Hepatocyte (in vitro differentiated cells): ENCODE measurements at places on chromosomes 6 and 20.
A peak's percentile ranks its signal among the peaks of the same experiment; 100 is the strongest.

GRCh38 chr6:12327391-12327790 lies 37.2 kb downstream of the EDN1 start:
- DNase-seq = no peak

DNA sequence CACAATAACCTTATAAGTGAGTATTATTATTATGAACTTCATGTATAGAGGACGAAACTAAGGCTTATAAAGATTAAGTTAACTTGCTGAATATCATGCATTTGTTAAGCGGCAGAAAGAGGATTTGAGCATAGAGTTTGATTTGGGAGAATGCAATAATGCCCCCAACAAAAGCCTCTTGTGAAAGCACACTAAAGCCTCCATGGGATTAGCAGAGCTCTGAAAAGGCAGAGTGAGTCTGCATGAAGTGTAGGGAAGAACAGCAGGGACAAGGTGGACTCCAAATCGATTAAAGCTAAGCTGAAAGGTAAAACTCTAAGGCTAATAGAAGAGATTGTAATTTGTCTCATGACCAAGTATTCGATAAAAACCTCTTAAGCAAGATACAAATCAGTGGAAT lies 100.3 kb downstream of the SH3BGRL2 start:
- no peak for DNase-seq

DNA sequence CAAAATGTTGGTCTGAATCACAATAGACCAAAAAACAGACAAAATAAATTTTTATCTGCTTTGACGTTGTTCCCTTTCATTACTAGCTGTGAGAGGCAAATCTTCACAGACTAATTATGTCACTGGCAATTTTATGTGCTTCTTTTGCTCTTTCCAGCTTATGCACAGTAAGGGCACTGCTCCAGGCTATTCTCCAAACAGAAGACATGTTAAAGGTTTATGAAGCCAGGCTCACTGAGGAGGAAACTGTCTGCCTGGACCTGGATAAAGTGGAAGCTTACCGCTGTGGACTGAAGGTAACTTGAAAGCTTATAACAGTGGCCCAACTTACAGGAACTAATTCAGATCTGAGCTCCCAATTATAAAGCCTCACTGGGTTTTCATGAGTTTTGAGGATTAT lies 15.5 kb upstream of the SNRNP48 start:
- no peak for DNase-seq

- DNase-seq = no peak
Observed at GRCh38 chr6:90045535-90045934, 151.3 kb downstream of the GJA10 start.

- no peak for DNase-seq
Observed at GRCh38 chr20:57938158-57939108, 228.6 kb upstream of the PMEPA1 start.

DNA sequence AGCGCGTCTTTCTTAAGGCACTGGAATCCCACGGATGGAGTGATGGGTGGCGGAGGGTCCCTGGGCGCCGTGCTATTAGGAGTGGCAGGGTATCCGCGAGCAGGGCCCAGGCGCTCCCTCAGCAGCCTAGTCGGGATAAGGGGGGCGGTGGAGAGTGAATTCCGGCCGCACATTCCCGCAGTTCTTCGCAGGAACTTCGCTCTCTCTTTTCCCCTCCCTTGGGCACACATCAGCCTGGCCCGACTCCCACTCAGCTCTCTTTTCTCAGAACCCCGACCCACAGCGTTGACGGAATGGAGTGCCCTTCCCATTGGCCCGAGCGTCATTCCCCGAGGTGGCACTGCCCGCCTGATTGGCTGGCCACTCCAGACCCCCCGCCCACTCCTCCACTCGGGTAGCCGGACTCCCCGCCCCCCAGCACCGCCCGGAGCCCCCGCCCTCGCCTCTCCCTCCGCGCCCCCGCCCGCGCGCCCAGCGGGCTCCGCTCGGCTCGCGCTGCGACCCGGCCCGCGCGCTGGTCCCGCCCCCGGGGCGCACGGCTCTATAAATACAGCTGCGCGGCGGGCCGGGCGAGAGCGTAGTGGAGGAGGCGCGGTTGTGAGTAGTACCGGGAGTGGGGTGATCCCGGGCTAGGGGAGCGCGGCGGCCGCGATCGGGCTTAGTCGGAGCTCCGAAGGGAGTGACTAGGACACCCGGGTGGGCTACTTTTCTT lies at the start of gene ID4:
Gene ID4 (plus strand): TSS at position 572 of the 712 bp plus-strand sequence. CDS start 385 bp downstream, outside the sequence.
- DNase-seq = peak; percentile 98

- no peak for DNase-seq
Observed at GRCh38 chr6:8400663-8401062, 34.7 kb downstream of the SLC35B3 start.

DNA sequence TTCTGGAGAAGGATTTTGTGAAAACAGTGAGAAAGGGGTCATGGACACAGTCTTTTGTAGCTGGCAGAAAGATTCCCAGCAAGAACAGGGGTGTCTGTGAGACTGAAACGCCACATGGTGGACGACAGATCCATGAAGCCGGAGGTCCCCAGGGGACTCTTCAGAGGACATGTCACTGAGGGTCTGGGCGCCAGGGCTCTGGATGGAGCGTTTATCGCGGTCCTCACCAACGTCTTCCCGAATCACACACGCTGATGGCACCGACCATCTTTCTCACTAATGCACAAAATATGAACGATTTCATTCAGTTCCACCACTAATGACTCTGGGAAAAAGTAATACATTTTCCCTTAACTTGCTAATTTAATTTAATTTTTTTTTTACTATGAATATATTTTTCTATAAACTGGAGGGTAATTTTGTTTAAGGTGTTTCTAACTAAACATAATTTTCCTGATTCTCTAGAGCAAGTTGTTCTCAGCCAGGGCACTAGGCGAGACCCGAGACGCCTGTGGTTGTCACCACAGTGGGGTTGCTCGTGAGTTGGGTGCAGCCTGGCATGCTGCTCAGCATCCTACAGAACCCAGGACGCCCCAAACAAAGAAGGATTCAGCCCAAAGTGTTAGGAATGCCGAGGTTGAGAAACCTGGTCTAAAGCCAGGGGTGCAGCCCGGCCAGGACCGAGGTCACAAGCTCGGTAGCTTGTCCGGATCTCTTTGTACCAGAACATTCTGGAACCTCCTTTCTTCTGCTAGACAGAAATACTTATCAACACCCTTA lies 306.2 kb downstream of the TAF4 start:
- DNase-seq = no peak

DNA sequence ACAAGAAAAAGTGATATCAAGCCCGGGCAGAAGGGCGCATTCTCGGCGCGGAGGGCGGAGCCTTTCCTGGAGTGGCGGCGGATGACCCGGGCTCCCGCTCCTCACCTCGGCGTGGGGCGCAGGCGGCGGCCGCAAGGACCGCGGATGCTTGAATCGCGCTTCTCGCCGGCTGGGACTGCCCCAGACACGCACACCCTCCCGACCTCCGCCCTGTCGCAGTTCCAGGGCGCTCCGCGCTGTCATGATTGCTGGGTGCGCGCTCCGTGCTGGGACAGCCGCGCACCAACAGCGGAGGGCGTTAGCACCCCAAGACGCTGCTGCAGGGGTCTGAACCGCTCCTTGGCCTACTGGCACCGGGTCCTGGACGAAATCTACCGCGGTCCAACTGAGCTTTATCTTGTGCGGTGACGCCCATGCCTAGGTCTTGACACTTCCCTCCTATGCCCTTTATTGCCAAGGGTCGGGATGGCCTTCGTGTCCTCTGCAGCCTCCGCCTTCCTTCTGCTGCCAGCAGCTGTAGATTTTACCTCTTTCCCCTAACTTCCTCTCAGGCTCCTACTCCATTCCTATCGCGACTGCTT lies 43.3 kb downstream of the IRAK1BP1 start:
- peak; percentile 29 for DNase-seq
